ENCODE measurements at places on chromosomes 13 and 19. TPM values are rescaled to one million over a fixed set of nuclear protein-coding genes. Genes with fewer than 3 reads are reported as not detected.

KASH5 gene
- not detected for total RNA-seq

ZNF329 gene
- 11.1 TPM for total RNA-seq

GRCh38 chr13:63497601-63498000 lies 2082.0 kb upstream of the PCDH20 start:
- no peak for DNase-seq

DNA sequence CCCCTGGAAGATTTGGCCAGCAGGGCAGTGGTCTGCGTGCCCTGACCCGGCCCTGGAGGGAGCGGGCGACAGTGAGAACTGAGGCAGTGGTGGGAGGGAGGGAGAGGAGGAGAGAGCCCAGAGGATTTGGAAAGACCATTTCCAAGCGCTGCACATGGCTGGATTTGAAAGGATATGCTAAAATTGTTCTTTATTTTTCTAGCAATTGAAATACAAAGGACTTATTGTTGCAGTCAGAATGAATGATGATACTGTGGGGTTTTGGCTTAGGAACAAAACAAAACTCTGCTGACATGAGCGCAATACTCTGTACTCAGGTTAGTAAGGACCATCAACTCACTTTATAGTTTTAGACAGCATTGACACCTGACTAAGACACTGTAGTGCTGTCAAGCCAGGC lies 69.5 kb downstream of the TNFRSF19 start:
- DNase-seq, result no peak

DNA sequence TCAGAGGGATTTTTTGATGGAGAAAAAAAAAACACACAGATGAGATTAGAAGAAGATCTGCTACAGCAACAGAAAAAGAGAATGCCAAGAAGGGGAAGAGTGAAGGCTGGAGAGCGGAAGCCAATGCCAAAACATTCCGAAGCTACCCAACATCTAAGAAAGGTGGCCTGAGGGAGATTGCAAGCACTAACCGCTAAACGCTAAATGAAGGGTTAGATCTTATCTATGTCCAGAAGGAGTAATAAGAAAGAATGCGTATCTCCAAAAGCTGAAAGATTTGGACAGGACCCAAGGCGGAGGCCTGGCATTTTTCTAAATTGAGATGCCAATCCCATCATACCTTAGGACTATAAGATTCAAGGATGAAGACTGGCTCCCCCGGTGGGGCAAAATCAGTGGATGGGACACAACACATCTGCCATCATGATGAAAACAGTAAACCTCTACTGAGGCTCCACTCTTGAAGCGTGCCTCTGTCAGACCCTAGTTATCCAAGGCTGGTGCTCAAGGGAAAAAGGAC lies 15.6 kb upstream of the HMGB1 start:
- no peak for DNase-seq

DNA sequence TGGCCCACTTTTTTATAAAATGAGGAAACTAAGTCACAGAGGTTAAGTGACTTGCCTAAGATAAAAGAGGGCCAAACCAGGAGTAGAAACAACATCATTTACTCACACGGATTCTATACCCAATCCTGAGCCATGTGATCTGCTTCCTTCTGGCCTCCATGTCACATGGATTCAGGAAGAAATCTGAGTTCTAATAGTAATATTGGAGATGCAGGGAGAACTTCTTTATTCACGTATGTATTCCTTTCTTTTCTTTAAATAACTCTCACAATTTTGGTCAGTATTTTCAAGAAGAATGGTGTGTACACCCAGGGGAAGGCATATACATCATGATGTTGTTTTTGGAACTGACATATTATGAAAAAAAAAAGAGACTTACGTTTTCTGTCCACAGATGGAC lies 1.8 kb downstream of the POSTN start:
- no peak for DNase-seq

DNA sequence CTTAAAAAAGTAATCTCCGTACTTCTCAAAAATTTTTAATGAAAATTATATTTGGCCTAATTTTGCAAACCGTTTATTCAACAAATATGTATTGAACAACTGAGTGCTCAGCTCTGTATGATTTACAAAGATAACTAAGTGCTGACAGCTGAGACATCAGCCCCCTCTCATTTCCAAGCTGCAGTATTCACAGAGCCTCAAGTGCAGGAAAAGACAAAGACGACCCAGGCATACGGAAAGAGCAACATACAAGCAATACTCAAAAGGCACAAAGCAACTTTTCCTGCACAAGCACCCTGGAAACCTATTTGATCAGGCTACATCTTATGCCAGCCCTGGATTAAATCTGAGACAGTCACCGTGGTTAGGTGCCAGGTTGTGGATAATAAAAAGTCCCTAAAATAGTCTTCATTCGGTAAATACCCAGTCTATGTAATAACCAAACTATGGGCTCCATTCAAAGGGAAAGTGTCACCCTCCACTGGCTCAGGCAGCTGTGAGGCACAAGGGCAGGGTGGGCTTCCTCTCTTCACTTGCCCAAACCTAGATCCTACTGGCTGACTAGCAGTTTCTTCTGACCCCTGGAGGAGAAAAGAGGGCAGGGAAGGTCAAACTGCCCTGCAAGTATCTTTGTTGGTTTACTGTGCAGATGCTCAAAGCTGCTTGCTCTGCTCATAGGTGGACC lies 65.5 kb downstream of the TBC1D4 start:
- no peak for DNase-seq
